ENCODE measurements at places on chromosomes 12 and 14.

DNA sequence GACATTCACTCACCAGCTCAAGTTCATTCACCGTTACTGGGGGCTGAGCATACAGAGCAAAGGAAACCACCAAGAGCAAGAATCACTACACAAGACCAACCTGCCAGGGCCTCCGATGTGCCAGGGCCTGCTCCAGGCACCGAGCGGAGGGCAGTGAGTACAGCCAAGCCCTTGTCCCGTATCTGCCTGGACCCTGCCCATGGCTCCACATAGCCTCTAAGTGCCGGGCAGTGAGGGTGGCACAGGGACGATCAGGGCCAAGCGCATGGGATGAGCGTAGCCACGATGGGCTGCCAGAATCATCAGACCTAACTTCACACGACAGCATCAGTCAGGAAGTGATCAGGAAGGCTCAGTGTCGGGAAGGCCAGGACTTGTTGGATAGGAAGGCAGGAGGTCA lies 199.6 kb downstream of the BCL11B start:
- DNase-seq: no peak

DNA sequence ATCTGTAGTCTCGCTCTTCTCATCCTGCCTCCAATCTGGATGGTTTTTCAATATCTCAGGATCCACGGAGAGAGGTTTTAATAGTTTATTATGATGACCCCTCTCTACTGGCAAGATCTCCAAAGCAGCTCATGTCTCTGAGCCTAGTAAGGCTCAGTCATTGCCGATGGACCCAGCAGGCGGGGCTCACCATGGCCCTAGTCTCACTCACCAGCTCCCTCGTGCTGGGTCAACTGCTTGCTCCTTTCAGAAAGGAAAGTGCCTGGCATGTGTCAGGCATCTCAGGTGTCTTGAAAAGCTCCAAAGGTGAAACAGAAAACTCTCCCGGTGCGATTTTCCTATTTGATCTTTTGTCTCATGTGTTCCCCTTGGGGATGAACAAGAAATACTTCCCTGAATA lies 179.0 kb downstream of the CALM1 start:
- no peak for DNase-seq

- DNase-seq: peak; percentile 25
Observed at GRCh38 chr12:63103494-63104131, 47.4 kb downstream of the AVPR1A start.

- peak; percentile 35 for DNase-seq
Observed at GRCh38 chr12:94535510-94535921, 75.8 kb upstream of the CEP83 start.

- DNase-seq: no peak
Observed at GRCh38 chr12:71218616-71219015, 60.8 kb upstream of the TSPAN8 start.

GRCh38 chr12:52672321-52672933 lies 7.8 kb downstream of the KRT1 start:
- DNase-seq: no peak

- DNase-seq: no peak
Observed at GRCh38 chr12:58967561-58967960, 47.3 kb upstream of the LRIG3 start.

DNA sequence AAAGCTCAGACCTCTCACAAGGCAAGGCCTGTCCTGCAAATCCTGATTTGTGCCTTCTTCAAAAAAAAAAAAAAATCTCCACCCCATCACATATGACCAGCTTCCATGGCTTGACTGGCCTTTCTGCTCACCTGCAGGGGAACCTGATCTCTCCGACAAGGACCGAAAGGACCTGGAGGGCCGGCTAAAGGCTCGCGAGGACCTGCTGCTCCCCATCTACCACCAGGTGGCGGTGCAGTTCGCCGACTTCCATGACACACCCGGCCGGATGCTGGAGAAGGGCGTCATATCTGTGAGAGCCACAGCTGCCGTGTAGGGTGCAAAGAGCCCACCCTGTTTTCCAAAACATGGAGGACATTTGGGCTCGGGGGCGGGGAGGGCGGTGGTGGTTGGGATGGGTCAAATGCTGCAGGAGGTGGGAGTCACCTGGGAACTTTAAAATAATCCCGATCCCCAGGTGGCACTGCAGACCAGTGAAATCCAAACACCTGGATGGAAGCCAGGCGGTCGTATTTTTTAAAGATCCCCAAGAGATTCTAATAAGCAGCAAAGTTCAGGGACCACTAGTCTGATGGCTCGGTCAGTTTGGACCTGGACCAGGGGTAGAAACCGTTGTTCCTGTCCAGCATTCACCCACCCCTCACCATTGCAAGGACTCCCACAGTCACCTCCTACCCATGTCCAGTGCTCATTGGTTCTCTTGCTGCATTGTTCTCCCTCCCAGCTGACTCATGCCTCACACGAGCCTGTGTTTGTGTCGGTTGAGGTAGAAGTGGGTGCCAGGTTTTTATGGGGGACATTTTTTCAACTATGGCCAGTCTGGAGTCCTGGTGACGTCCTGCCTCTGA lies 44.8 kb downstream of the FOXN4 start:
- DNase-seq: peak; percentile 60

DNA sequence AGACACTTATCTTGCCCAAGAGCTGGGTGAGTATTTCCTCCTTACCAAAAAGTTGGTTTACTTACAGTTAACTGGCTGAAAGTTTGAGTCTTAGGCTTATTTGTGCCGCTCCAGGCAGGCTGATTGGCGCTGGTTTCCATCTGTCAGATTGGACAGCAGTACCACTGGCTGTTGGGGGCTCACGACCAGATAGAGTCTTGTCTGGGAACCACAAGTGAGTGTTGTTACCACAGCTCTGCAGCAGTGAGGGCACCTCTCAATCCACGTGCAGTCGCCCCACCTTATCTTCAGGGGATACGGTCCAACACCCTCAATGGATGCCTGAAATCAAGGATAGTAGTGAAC lies 58.9 kb downstream of the DDX51 start:
- no peak for DNase-seq

DNA sequence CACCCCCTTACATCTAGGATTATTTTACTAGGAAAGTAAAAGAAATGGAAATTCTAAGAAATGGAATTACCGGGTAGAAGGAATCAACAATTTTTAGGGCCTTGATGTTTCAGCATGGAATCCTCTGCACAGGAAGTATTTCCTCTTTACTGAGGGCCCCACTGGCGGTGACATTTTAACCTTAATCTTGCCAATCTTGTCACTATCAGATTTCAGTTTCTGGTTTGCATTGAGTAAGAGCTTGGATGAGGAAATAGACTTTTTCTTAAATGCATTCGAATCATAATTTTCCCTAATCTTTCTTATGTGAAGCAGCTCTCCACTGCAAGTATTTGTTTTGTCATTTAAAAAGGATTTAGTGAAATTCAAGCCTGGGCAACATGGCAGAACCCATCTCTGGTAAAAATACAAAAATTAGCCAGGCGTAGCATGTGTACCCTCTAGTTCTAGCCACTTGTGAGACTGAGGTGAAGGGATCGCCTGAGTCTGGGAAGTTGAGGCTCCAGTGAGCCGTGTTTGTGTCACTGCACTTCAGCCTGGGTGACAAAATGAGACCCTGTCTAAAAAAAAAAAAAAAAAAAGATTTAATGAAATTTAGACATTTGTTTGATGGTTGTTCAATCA lies 40.7 kb downstream of the TPCN1 start:
- no peak for DNase-seq

GRCh38 chr12:7242176-7243101 lies 53.0 kb downstream of the PEX5 start:
- no peak for DNase-seq

DNA sequence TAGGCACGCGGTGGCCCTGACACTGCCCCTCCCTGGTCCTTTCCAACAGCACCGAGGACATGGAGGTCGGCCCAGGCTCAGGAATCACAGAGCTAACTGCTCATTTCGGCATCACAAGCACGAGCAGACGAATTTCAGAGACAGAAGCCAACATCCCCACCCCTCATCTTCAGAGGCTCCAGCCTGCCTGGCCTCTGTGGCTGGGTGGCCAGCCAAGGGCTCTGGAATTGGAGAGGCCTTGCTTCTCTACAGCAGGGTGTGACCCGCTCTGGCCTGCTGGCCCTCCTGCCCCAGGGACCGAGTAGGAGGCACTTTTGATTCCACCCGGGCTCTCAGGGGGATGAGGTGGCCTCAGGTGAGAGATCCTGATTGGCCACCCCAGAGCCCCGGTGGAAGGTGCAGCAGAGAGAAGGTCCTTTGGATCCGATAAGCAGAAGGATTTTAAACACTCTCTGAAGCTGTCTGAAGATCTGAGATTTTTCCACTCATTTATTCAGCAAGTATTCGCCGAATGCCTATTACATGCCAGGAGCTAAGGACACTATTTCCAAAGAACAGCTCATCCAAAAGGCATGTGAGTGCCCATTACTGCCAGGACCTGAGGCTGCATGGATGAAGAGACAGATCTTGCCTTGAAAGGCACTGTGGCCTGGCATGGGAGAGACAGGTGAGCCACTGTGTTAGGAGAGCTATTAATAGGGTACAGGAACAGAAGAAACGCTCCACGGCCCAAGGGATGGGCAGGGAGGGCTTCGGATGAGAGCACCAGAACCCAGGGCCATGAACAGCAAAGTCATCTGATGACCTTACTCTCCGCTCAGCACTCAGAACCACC lies 10.2 kb downstream of the BAG5 start:
- DNase-seq: no peak

GRCh38 chr12:5123921-5124320 lies 80.2 kb downstream of the KCNA5 start:
- no peak for DNase-seq

- no peak for DNase-seq
Observed at GRCh38 chr12:14993117-14993516, 20.3 kb downstream of the PDE6H start.

GRCh38 chr12:57514720-57515407 lies 5.5 kb downstream of the DDIT3 start:
- no peak for DNase-seq

DNA sequence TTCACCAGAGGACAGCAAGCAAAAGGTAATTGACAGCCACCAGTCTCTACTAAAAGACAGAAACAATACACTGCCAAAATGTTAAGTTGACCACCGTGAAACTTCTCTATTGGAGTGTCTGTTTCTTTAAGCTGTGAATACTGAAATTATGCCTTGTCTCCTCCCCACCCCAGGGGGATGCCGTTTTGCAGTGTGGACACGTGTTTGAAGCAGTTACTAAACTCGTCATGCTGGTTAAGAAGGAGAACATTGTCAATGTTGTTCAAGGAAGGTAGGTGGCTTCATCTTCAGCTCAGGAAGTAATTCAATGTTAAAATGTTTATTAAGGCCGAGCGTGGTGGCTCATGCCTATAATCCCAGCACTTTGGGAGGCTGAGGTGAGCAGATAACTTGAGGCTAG lies 32.8 kb downstream of the KCTD10 start:
- no peak for DNase-seq

DNA sequence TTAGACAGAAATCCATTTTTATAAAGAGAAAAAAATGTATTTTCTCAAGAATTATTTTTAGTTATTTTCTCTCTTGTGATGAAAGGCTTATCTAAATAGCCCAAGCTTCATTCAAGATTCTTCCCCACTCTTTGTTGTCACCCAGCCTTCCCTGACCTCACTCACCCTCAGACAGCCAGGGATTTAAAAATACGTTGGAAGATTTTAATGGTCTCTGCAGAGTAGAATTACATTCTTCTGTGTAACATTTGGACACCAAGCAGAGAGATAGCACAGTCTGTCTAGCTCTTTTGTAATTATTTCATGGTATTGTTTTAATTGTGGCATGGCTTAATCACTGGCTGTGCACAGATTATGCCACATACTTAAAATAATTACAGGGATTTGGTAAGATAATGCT lies 130.3 kb downstream of the IGF1 start:
- no peak for DNase-seq

DNA sequence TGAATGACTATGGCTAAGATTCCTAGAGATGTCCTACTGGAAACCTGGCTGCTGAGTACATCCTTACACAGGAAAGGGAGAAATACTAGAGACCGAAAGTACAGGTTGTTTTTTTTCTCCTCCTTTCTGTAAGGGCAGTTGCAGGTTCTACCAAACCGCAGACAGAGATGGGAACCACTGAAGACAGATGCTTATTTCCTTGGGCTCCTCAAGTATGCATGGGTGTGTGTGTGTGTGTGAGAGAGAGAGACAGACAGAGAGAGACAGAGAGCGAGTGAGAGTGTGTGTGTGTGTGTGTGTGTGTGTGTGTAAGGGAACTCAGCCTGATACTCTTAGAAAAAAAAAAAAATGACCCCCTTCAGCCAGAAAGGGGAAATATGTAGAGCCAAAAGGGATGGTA lies 42.5 kb downstream of the MAP4K5 start:
- no peak for DNase-seq

DNA sequence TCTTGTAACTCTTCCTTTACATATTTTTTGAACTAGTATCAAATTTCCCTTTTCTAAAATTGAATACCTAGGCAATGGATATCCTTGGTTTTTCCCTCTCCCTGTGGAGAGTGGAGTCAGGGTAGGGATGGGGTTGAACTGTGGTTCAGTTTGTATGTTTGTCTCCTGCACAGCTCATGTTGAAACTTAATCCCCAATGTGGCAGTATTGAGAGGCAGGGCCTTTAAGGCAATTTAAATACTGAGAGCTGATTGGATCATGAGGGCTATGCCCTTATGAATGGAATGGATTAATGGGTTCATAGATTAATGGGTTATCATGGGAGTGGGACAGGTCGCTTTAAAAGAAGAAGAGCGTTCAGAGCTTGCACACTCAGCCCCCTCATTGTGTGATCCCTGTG lies 127.2 kb upstream of the RGS6 start:
- no peak for DNase-seq

DNA sequence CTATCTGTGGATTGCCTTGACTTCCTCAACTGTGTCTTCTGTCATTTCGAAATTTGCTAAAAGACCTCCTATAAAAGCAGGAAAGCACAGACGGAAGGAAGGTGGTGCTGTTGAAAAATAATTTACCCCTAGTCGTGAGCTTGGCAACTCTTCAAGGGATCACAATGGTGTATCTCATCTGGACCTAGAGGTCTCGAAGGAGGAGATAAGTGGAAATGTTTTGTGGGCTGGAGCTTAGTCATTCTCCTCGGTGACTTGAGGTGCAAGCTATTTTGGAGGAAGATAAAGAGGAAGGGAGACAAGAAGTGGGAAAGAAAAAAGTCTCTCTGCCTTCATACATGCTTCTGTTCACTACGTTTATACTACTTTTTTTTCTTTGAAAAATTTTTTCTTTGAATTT lies 89.9 kb downstream of the FLRT2 start:
- no peak for DNase-seq

DNA sequence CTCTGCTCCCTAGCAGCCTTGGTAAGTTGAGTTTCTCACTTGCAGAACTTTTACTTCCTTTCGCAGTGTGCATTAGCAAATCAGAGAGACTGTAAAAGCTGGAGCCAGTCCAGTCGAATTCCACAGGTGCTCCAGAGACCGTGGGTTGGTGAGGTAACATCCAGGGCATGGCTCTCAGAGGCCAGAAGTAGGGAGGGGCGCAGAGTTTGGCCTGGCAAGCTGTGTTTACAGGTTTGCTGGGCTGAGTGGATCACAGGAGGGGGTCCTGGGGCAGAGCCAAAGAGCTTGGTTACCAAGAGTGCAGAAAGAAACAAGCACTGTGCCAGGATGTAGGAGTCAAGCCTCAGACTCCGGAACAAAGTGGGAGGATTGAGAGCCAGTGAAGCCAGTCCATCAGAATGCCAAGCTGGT lies 10.2 kb upstream of the BHLHE41 start:
- no peak for DNase-seq
